Activated CD4-positive, alpha-beta T cell treated with anti-CD3 and anti-CD28 coated beads, Interleukin-10, Interleukin-2, amounts not matched to agents 100 ng/mL and 50 ng/mL, durations not matched to agents 16 hours and 8 hours (primary cell): ENCODE measurements at places on chromosomes 7 and 10.

- DNase-seq, result no peak
These were observed 71.7 kb downstream of the PRLHR start for GRCh38 chr10:118523775-118524174.

DNA sequence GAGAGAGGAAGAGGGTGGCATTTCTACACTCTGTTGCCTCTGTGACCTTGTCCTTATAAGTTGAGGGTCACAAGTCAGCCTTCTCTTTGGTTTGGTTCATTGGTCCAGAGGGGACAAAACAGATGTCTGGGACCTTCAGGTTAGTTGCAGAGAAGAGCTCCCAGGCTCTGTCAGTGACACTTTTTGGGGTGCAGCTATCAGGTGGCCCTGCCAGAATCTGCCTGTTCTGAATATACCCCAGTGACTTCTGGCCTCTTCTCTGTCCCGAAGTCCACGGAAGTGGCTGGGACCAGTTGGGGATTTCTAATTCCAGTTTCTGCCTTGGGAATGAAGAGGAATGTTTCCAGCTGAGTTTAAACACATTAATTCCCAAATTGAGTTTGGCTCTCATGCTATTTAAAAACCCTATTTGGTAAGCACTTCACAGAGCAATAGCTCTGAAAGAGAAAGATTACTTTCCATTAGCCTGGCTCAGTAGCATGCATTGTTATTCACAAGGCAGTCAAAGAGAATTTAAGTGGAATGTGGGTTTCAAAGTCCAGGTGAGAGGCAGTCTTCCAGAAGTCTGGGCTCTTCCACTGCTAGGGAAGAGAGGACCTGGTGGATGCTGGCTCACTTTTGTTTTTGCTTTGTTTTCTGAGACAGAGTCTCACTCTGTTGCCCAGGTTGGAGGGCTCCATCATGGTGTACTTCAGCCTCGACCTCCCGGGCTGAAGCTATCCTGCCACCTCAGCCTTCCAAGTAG lies 237.8 kb upstream of the GALNT17 start:
- DNase-seq, result no peak

- DNase-seq, result no peak
These were observed 66.1 kb downstream of the AGK start for GRCh38 chr7:141617280-141617679.

DNA sequence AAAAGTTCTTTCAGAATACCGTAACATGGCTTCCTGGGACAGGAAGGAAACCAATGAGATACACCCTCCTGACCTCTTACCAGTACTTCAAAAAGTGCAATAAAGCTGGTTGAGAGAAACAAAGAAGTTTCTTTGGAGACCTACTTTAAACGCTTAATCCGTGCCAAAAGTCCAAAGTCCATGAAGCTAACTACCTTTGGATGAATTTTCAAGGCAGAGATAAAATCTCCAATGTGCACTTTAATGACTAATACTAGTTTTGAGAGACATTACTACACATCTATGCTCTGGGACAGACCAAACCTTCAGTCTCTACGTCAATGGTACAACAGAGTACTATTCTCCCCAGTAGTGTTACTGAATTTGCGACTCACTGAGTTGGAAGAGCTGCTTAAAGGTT lies 46.1 kb downstream of the UBE2H start:
- peak; percentile 14 for DNase-seq

GRCh38 chr7:103113164-103113563 lies 35.7 kb downstream of the NAPEPLD start:
- no peak for DNase-seq

DNA sequence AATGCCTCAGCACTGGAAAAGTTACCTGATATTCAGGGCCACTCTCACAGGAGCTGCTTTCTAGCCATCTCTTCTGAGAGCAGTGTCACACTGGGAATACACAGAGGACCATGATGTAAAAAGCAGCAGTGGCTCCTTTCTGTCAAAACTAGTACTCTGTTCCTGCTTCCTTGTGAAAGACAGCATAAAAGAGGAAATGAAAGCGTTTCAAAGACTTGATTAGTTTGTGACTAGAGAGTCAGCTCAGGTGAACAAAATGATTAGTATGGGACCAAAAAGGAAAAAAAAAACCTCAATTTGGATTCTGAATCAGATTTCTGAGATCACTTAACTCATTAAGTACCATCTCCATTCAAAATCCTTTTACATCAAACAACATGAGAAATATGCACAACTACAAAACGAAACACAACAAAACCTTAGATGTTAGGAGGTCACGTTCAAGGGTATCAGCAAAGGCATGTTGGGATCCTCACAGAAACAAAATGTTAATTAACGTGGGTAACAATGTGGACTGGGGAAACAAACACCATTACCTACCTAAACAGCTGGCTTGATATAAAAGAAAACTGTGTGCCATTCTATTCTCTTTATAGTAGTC lies 103.7 kb downstream of the MACC1 start:
- no peak for DNase-seq

- no peak for DNase-seq
These were observed 69.9 kb downstream of the HYCC1 start for GRCh38 chr7:22944022-22944421.

GRCh38 chr7:28417321-28417940 lies 5.1 kb downstream of the CREB5 start:
- DNase-seq, result no peak

GRCh38 chr10:85513436-85513835 lies 853.2 kb downstream of the GRID1 start:
- DNase-seq, result no peak

GRCh38 chr7:44978511-44979366 lies at the start of gene MYO1G:
TSS of gene MYO1G (minus strand) at chr7:44979015. CDS start at chr7:44978961, 54 bp downstream.
- DNase-seq, result peak; percentile 98

DNA sequence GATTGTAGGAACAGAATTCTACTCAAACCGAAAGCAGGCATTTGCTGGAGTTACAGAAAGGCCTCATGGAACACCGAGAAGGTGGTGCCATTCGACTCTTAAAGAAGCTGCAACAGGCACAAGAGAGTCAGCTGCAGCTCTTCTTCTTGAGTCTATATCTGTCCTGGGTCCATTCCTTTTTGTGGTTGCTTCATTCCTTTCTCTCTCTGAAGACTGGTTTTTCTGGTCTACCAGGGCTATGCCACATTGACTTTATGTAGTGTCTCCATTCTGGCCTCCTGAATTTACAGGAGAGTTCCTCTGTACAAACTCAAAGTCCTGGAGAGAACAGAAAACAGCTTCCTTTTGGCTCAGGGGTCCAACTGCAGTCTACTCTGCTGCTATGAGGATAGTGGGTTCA lies 132.8 kb downstream of the CFTR start:
- DNase-seq, result no peak

GRCh38 chr7:54719974-54720373 lies 39.0 kb downstream of the SEC61G start:
- no peak for DNase-seq

- no peak for DNase-seq
These were observed 1140.0 kb upstream of the AUTS2 start for GRCh38 chr7:68458010-68458908.

DNA sequence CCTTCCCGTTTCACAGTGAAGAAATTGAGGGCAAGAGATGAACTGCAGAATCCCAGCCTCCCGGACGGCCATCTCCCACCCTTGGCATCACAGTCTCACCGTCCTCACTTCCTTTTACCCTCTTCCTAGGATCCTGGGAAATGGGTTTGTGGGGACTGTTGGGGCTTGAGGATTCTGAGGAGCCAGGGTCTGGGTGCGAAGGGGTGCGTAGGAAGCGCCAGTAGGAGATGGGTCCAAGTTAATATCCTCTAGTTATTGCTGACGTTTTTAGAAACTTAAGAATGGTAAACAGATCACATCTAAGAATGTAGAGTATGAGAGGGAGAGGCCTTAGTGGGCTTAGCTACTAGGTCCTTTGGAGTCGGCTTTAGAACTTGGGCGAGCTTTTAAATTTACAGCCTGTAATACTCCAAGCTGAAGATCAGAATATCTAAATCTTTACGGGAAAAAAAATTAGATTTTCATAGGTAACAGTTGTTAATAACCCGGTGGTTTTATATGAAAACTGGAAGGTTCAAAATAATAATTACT lies 696 bp downstream of the MALSU1 start:
- DNase-seq, result no peak

DNA sequence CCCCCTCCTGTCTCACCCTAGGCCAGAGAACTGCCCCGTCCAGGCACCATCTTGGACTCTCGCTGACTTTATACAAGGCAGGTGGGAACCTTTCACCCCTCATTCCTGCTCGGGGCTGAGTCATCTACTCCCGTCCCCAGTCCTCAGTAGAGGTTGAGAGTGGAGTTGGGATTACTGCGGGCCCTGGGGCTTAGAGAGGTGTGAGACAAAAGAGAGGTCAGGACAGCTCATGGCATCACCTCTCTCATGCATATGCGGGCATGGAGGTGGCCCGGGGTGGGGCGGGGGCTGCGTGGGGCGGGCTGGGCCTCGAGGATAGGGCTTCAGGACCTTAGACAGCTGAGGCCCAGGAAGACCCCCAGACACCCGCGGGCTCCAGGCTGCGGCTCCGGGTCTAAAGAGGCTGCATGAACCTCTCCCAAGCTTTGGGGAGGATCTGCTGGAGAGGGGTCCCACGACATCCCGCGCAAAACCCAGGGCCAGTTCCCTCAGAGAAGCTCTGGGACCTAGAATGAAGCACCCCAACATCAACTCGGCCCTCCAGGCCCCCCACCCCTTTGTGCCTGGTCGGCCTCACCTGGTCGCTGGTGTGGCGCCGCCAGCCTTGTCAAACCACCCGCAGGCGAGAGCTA lies 317 bp downstream of the PDZD7 start:
- DNase-seq, result no peak

DNA sequence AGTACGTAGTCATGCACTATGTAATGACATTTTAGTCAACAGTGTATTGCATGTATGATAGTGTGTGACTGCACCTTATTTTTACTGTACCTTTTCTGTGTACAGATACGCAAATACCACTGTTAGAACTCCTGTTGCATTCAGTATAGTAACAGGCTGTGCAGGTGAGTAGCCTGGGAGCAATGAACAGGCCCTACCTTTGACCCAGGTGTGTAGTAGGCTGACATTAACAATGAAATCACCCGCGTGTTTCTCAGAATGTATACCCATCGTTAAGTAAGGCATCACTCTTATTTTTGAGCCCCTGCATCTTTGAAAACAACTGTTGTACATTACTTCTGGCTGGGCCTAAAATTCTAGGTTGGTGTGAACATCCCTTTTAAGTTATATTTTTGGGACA lies 41.6 kb downstream of the DAGLB start:
- no peak for DNase-seq

GRCh38 chr10:131233611-131234258 lies 77.8 kb downstream of the TCERG1L start:
- DNase-seq, result no peak

DNA sequence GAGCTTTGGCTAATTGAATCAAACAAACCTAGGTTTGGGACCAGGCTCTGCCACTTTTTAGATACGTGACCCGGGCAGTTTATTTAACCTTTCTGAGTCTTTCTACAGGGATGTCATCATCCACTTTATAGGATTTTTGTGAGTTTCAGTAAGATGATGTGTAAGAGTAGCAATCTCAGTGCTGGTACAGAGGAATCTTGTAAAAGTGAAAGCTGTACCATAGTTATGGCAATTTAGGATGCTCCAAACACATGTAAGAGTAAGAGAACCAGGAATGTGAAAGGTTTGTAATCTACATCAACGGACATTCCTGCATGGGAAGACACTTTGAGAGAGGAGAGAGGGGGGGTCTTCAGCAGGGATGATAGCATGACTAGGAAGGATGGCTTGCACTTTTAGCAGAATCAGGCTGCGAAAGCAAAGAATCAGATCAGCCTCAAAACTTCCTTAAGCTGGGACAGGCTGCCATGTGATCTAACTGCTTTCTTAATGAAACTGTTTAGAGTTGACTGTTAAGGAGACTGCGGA lies 968 bp downstream of the NOLC1 start:
- DNase-seq, result no peak

DNA sequence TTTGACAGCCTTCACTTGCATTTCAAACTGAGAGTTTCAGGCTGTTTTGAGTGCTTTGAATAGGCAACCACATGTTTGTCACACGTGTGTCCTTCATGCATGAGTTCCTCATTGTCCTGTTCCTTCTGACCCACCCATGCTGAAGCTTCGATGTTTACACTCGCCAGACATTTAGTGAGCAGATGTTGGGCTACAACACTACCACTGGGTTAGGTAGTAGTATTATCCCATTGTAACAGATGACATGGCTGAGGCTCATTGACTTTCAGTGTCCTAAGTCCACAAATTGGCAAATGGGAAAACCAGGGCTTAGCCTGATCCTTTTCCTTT lies 456.1 kb downstream of the PHTF2 start:
- DNase-seq, result no peak

DNA sequence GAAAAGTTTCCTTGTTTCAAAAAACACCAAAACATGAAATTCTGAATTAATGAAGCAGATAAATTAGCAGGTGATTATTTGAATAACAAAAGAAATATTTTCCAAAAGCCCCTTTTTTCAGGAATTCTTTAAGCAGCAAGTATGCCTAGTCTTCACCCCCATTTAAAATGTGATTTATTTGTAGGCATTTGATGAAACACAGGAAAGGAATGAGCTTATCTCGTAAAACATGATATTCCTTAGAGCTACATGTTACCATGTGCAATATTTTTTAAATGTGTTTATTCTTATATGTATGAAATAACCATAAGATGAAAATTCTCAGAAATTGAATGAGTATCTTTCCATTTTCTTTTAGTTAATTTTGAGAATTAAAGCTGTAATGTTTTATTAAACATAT lies 106.1 kb downstream of the CHN2 start:
- no peak for DNase-seq

- DNase-seq, result no peak
These were observed at the start of gene GRID1 for GRCh38 chr10:86366033-86366901. TSS of gene GRID1 (minus strand) at chr10:86366795.

DNA sequence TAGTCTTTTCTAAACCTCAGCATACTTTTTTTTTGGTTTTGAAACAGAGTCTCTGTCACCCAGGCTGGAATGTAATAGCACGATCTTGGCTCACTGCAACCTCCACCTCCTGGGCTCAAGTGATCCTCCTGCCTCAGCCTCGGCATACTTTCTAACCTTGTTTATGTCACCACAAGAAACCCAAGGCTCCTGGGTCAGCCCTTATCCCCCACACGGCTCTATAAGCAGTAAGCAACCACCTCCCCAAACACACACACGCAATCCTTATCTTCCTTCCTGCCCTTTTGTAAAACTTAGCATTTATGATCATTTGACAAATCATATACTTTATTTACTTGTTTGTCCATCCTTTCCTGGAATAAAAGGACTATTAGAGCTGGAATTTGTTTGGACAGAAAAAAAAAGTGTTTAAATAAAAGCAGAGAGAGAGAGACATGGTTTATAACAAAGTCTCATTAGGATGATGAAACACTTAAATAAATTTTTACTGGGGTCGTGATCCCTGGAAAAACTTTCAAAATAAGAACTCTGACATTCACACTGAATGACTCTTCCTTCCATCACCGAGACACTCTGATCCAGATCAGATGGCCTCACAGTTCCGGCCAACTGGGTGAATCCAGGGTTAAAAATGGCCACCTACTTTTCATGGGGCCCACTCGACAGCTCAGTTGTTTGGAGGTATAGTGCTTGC lies 72.7 kb upstream of the PIK3CG start:
- DNase-seq, result no peak
